ENCODE measurements at places on chromosomes 13 and 19.
A peak's percentile ranks its signal among the peaks of the same experiment; 100 is the strongest.

GRCh38 chr19:6030214-6030507 lies 52.2 kb upstream of the RANBP3 start:
- no peak for DNase-seq

DNA sequence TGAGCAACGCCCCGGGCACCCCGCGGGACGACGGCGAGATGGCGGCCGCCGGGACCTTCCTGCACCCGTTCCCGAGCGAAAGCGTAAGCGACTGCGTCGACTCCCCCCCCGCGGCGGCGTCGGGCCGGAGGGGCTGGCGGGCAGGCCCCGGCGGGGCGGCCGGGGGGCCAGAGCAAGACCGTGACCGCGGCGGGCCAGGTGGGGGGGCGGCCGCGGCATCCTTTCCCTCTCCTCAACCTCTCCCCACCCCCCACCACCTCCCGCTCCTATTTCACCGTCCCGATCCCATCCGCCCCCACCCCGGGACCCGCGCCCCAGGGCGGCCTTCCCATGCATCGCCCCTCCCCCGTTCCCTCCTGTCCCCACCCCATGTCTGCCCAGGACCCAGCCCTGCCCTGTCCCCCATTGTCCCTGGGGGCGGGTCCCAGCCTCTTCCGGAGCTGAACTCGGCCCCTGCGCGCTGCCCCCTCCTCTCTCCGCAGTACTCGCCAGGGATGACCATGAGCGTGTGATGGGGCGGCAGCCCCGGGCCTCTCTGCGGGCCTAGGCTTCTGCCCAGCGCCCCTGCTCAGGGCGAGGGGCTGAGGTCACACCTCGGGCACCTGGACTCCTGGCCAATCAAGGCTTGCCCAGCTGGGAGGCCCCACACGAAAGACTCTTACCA lies 4.1 kb downstream of the ISYNA1 start:
- DNase-seq, result no peak

GRCh38 chr13:101291206-101291605 lies 125.1 kb downstream of the NALCN start:
- no peak for DNase-seq

DNA sequence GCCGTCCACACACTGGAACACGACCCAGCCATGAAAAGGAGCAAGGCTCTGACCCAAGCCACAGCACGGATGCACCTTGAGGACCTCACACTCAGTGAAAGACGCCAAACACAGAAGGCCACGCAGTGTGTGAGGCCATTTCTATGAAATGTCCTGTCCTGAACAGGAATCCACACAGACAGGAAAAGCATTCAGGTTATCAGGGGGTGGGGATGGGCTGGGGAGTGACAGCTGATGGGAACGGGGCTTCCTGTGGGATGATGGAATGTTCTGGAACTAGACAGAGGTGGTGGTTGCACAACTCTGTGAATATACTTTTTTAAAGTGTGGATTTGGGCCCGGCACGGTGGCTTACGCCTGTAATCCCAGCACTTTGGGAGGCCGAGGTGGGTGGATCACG lies 30.6 kb downstream of the GPX4 start:
- no peak for DNase-seq

- DNase-seq, result no peak
These were observed 25.1 kb downstream of the GAS6 start for GRCh38 chr13:113838711-113839201.

GRCh38 chr13:66899955-66900354 lies 330.2 kb downstream of the PCDH9 start:
- DNase-seq, result no peak

DNA sequence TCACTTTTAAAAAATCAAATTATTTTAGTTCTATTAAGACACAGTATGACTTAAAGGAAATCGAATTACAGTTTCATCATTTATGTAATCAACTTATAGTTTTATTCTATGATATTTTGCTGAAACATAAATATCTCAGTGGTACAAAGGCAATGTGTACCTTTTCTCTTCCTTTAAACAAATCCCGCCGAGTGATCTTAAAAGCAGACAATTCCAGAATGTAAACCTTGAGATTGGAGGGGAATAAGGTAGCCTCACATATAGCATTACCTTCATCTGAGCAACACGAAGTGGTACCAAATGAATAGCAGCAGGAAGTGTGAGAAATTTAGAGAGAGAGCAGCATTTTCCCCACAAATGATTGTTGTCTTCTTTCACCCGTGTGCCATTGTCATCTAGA lies 842.2 kb upstream of the GPC6 start:
- DNase-seq, result no peak

DNA sequence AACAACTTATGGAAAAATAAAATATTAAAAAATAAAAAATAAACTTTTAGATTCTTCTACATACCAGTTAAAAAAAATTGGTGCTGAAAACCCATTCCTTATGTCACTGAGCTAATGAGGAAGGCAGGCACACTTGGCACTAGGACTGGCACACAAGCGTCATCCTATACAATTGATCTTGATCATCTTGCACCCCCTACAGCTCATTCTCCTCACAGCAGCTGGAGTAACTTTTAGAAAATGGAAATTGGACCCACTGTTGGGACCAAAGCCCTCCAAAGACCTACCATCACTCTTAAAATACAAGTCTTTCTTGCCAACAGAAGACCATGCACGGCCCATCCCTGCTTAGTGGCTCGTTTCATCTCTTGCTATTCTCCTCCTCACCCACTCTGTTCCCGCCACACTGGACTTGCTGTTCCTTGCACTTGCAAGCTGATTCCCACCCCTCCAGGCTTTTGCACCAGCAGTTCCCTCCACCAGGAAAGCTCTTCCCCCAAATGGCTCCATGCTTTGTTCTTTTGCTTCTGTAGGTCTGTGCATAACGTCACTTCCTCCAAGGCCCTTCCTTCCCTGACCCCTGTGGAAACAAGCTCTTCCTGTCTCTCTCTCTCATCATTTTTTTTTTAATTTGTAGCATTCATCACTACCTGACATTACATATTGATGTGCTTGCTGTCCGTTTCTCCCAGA lies 11.6 kb downstream of the CTU1 start:
- no peak for DNase-seq

GRCh38 chr13:31987535-31988170 lies 43.9 kb upstream of the FRY start:
- no peak for DNase-seq

DNA sequence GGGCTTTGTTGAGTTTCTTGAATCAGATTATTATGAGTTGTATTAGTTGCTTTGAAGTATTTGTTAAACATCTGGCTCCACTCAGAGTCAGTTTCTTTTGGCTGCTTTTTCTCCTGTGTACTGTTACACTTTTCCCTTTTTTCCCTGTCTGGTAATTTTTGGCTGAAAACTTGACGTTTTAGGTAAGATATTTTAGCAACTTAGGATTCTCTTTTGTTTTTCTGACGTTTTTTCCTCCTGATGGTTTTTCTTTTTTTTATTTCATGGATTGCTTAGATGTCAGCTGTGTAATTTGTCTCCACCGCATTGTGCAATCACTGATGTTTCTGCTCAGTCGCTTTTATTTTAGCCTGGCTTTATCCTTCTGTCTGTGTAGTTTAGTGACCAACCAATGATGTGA lies 20.7 kb downstream of the RFC3 start:
- no peak for DNase-seq

DNA sequence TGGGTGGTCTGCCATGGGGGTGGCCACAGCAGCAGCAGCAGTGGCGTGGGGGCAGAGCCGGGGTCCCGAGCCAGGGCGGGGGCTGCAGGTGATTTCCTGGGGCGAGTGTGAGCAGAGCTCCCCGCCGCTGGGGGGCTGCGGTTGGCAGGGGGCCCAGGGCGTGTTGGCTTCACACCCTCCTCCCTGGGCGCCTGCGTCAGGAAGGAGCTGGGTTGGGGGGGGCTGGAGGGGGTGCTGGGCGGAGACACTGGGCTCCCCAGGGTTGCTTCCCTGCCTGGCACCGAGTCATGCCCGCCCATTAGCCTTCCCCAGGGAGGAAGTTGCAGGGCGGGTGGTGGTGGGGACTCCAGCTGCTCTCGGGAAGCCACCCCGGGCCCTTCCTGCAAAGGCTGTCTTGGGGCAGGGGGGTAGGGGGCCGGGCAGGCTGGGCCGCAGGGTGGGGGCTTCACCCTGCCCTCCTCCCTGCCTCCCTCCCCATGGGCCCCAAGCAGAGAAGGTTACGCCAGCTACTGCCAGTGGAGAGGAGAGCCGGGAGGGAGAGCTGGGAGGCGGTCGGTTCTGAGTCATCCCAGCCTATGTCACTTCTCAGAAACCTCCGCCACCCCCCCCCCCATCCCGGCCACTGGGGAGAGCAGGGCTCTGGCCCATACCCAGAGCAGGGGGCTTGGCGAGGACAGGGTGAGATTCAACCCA lies 4.6 kb downstream of the MIDN start:
- DNase-seq, result peak; percentile 64

DNA sequence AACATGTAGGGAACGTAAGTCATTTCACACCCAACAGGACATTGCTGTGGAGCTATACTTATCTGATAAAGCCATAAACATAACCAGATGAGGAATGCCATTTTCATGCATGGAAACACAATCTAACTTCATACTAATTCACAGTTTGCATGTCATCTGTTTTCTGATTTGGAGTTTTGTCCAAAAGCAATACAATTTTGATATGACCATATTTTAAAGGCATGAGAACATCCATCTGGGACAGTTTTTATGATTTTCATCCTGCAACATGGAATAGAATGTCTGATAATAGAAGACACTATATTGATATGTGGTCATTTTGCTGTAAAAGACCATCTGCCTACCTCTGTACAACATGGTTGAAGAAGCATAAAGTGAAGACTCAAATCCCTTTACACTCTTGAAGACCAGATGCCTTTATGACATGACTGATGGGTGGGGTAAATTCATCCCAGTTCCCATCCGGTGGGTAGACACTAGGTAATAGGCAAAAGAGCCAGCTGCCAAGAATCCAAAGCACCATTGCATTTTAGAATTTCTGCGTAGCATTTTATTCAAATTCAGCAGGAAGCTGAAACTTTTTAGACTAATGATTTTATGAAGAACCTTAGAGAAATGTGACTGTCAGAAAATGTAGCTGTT lies 309.8 kb downstream of the LMO7 start:
- no peak for DNase-seq

All from activated CD4-positive, alpha-beta T cell treated with anti-CD3 and anti-CD28 coated beads, Interleukin-2, amount 50 U/mL, for 4 hours (primary cell).